Inflammatory macrophage treated with lipopolysaccharide for 4 hours (primary cell): ENCODE measurements at places on chromosomes 4 and X.
A peak's percentile ranks its signal among the peaks of the same experiment; 100 is the strongest.

- no peak for DNase-seq
These were observed 84.3 kb downstream of the GPC4 start for GRCh38 chrX:133330956-133331355.

DNA sequence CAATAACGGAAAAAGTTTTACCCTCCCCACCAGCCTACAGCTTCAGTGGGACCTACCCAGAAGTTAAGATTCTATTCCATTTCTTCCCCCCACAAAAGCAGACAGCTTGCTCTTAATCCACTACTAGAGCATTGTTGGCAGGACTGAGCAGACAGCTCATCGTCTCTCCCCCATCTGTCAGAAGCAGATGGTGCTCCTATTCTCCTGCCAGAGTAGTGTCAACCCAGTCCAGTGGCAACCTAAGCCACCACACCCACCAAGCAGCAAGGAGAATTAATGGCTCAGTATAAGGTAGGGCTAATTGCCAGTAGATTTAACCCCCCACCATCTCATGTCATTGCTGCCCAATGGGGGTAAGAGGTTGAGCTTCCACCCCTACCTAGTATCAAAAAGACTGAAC lies 62.0 kb downstream of the AWAT2 start:
- no peak for DNase-seq

DNA sequence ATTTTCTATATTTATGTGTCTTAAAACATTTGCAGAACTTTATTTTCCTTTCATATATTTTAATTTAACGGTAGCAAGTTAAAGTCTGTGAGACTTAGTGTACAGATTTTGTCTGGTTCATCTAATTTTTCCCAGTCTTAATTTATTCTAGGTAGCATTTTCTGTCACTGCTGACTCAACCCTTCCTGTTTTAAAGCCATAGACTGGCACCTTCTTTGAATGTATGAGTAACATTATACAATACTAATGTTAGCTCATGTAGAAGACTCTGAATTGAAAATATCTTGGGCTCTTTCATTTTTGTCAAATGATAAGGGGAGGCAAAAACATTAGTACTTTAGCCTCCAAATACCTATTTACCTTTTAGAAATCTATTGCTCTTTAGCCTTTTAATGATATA lies 43.6 kb downstream of the BLTP1 start:
- DNase-seq: no peak

DNA sequence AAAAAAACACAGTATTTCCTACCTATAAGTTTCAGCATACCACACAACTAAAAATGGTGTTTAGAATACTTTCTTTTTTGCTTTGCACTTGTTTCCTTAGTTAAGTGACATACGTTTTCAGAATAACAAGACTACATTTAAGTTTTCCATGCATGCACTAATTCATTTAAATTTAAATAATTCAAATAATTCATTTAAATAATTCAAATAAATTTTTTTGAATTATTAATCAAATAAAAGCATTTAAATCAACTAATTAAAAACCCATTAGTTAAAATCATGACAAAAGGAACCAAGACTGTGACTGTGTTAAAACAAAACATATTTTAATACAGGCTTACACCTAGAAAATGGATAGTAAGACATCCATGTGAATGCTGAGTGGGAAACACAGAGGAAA lies 12.8 kb downstream of the ANXA5 start:
- DNase-seq: no peak

DNA sequence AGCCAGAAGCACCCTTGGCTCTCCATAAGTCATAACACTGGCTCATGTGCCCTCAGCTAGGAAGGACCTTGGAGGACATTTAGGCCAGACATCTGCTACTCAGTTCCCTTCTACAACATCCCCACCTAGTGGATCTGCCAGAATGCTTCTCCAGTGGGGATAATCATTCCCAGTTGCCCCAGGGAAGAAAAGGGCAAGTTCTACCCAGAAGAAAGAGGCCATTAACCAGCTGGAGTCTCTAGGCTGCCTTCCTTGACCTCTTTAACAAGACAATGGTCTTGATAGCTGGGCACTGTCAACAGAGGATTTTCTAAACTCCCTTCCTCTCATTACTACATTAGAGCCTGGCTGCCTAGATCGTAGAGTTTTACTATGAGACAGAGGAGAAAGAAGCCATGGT lies 42.0 kb downstream of the LGI2 start:
- peak; percentile 61 for DNase-seq

DNA sequence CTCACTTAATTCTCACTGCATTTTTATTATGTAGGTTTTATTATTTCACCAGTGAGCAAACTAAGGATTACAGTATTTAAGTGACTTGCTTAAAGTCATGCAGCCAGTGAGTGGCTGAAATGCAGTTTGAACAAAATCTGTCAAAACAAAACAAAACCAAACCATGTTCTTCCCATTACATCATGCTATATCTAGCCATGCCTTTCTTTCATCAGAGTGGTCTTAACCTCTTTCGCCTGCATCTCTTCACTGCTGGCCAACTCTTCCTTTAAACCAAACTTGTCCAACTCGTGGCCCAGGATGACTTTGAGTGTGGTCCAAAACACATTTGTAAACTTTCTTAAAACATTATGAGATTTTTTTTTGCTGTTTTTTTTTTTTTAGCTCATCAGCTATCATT lies 223.2 kb downstream of the PCDH7 start:
- no peak for DNase-seq

- no peak for DNase-seq
These were observed 9.7 kb downstream of the OCIAD2 start for GRCh38 chr4:48896845-48897244.
